T-helper 22 cell (primary cell): ENCODE measurements at places on chromosomes 7 and 10.

- no peak for DNase-seq
Measured at GRCh38 chr7:24863626-24864025, 106.4 kb upstream of the GSDME start.

- DNase-seq, result no peak
Measured at GRCh38 chr10:84195044-84195830, 900 bp downstream of the CDHR1 start.

DNA sequence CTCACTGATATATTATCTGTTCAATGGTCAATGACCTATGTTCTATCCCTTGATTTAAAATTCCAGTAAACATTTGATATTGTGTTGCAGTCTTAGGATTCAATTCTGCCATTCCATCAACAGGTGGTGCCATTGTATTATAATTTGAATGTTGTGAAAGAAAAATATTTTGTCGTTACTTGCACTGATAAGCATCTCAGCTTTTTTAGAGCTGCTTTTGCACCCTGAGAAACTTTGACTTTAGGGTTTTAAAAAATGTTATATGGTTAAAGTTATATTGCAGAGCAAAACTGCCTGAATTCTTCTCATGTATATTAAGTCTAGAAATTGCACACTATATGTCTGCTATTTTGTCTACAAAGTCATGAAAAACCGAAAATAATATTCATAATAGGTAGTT, 18.8 kb upstream of the MINDY3 start:
- DNase-seq, result no peak

DNA sequence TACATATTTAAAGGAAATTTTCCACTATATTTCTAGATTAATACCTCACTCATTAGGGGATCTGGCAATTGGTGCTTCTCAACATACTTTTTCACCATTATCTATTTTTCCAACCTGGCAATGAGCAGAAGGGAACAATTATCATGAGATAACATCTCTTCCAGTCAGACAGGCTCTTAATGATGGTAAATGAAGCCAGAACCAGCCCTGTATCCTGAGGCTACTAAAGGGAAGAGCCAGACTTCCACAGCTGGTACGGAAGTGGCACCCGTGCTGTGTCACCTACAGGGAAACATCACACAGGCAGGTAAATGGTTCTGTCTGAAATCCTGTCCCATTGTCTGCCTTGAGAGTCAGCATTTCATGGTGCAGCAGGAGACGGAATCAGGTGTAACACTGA, 75.9 kb downstream of the ELMO1 start:
- DNase-seq, result no peak

DNA sequence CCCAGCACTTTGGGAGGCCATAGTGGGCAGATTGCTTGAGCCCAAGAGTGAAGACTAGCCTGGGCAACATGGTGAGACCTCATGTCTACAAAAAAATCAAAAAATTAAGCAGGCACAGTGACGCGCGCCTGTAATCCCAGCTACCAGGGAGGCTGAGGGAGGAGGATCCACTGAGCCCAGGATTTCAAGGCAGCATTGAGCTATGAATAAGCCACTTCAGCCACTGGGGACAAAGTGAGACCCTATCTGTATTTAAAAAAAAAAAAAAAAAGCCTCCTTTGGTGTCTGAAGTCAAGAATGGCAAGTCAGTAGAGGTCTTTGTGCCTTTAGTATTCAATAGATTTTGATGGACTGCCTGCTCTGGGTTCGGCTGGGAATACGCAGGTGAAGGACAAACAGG, 85.7 kb downstream of the RALA start:
- DNase-seq, result no peak

DNA sequence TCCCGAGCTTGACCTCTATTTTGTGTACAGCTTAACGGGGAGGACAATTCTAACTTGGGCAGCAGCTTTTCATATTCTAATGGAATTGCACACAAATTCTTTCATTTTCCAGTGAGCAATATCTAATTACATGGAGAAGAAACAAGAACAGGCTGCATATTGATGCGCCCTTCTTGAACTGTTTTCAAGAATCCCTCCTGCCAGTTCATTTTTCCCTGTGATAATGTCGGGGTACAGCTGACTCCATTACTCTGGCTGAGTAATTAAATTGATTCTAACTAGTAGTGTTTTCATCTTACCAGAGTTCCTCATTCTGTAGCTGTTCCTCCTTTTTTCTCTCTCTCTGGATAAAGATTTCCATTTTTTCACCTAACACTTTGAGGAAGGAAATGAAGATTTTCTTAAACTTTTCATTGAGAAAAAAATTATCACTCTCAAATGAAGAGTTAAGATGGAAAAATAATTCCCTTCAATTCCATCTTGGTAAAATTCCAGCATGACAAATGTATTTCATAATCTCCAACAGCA, 190.9 kb downstream of the FANK1 start:
- DNase-seq, result no peak

GRCh38 chr7:41747961-41748360, 45.1 kb upstream of the INHBA start:
- no peak for DNase-seq

DNA sequence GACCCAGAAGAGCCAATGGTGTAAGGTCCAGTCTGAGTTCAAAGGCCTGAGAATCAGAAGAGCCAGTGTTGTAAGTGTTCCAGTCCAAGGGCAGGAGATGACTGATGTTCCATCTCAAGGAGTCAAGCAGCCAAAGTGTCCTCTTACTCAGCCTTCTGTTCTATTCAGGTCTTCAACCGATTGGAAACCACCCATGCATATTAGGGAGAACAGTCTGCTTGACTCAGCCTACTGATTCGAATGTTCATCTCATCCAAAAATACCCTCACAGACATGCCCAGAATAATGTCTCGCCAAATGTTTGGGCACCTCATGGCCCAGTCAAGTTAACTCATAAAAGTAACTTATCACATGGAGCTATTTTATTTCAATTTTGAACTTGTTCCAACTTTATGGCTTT, 2.9 kb upstream of the WDFY4 start:
- no peak for DNase-seq

- no peak for DNase-seq
Measured at GRCh38 chr10:122419876-122420623, 34.4 kb upstream of the ARMS2 start.

- no peak for DNase-seq
Measured at GRCh38 chr10:123147635-123148413, at the start of gene HMX2. TSS of gene HMX2 (plus strand) at chr10:123148136. CDS start at chr10:123148379, 243 bp downstream.

DNA sequence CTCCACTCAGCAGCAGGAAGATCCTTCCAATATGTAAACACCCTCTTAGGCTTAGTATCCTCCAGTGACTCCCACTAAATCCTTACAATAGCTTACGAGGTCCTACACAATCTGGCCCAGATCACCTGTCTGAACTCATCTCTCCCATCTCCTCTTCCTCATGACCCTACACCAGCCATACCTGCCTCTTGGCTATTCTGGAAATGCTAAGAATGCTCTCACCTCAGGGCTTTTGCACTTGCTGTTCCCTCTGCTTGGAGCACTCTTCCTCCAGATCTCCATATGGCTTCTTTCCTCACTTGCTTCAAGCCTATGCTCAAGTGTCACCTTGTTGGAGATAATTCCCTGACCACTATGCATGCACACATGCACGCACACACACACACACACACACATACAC, 50.8 kb upstream of the FRMD4A start:
- no peak for DNase-seq

DNA sequence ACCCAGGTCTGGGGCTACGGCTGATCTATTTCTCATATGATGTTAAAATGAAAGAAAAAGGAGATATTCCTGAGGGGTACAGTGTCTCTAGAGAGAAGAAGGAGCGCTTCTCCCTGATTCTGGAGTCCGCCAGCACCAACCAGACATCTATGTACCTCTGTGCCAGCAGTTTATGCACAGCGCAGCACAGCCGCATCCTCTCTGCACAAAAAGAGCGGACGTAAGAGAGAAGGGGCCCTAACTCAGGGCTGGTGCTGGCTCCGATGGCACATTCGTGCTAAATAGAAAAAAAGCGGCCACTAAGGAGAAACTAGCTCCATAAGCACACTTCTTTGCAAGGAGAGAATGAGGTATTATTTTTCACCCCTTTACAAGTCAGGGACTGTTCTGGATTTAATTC, 28.3 kb upstream of the PRSS1 start:
- DNase-seq, result no peak

DNA sequence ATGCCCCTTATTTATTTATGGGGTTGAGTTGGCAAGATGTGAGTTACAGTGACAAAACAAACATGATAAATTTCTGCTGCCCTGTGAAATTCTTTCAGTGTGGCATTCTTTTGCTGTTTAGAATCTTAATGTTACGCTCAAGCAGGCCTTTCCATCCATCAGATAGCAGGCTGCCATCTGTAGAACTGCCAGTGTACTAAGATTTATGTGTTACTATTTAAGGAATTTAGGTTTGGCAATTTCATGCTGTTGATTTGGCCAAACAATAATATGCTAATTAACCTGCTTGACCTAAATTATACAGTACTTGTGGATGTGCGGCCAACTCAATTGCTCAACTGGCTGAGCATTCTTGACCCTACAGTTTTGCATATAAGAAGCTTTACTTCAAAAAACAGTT, 477.7 kb upstream of the TPK1 start:
- DNase-seq, result no peak

GRCh38 chr10:63583909-63584724, 62.9 kb downstream of the REEP3 start:
- no peak for DNase-seq

- DNase-seq, result no peak
Measured at GRCh38 chr7:122887198-122887597, 938 bp upstream of the CADPS2 start.

GRCh38 chr10:119919826-119920225, 27.3 kb downstream of the SEC23IP start:
- DNase-seq, result no peak

GRCh38 chr10:86648704-86649427, 5.5 kb upstream of the OPN4 start:
- no peak for DNase-seq

GRCh38 chr10:12042409-12042796, 206 bp downstream of the UPF2 start:
- peak; percentile 43 for DNase-seq

GRCh38 chr10:20598590-20598989, 298.5 kb downstream of the NEBL start:
- no peak for DNase-seq

GRCh38 chr7:37916673-37917660, at the start of gene SFRP4:
TSS of gene SFRP4 (minus strand) at chr7:37916817. CDS start at chr7:37916537, 280 bp downstream.
- no peak for DNase-seq

- DNase-seq, result no peak
Measured at GRCh38 chr10:124916098-124916584, 25.8 kb upstream of the ZRANB1 start.

- DNase-seq, result no peak
Measured at GRCh38 chr7:27245124-27245797, 2.7 kb downstream of the EVX1 start.

DNA sequence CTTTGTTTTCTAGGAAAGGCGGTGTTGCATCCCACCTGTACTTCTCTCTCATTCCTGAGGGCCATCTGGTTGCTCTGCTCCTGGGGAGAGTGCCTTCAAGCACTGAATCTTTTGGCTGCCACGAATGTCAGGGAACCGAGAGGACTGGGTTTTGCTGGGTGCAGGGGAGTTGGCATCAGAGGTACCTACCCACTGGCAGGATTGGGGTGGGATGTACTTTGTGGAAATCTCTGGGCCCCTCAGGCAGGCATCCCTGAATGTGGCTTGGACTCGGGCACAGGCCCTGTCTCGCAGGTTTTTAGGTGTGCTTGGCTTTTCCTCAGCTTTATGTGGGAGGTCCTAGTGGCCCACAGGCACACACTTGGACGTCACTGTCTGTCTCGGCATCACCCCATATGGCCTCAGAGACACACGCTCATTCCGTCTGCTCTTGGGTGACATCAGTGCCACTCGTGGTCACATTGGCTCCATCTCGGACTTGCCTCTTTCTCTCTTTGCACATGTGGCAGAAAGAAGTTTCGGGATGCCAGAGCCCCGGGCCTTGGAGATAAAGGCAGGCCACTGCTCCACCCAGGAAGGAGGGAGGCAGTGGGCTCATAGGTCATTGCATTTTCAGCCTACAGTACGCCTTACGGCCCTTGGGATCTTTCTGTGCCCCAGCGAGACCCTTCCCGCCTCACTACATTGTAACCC, 325.6 kb downstream of the ZNF716 start:
- no peak for DNase-seq

DNA sequence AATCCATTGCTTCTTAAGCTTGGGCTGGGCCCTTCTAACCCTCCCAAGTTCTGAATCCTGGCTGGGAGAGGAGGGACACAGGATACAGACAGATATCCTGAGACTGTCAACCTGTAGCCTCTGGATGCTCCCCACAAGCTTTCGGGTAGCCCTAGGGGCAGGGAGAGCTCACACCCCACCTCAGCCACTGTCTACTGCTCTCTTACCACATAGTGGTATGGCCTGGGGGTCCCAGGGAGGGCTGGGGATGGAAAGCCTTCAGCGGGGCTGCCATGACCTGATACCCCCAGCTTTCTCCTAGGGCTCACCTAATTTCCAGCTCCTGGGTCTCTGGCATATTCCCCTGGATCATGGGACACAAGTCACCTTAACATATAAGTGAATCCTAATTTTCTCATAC, 25.1 kb downstream of the CRHR2 start:
- DNase-seq, result no peak

GRCh38 chr7:125926621-125927020, 997.0 kb upstream of the POT1 start:
- DNase-seq, result no peak

- DNase-seq, result no peak
Measured at GRCh38 chr10:99926925-99927720, 82.6 kb downstream of the DNMBP start.

- no peak for DNase-seq
Measured at GRCh38 chr10:114347241-114347640, 57.1 kb downstream of the AFAP1L2 start.

- no peak for DNase-seq
Measured at GRCh38 chr7:95897557-95898251, 125.3 kb downstream of the DYNC1I1 start.

DNA sequence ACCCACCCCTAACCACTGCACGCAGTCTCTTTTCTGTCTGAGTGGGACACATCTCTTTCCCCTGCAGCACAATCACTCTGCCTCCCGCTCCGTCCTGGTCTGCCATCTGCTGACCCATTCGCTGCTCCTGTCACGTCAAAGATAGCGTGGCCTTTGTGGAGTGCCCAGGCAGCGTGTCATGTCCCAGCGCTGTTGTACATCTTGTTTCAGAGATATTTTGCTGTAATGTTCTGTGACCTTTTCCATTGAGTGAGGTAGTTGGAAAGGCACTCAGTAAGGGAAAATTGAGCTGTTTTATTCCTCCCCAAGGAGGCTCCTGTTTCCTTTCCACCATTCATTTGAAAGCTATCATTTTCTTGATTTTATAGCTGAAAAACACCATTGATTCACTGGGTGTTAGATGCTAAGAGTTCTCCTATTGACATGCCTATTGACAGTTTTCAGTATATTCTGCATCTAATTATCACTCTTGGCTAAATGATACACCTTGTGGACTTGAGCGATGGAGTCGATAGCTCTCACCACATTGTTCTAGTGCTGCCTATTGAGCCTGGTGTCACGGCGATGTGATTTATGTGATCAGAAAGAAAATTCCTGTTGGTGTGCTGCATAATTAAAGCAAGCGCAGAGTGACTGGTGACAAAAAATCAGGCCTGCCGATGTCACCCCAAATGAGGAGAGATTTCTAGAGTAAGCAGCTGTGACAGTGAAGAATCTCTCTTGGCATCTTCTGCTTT, 372.6 kb downstream of the LRMDA start:
- no peak for DNase-seq
